ENCODE measurements at places on chromosomes 11 and 22.

DNA sequence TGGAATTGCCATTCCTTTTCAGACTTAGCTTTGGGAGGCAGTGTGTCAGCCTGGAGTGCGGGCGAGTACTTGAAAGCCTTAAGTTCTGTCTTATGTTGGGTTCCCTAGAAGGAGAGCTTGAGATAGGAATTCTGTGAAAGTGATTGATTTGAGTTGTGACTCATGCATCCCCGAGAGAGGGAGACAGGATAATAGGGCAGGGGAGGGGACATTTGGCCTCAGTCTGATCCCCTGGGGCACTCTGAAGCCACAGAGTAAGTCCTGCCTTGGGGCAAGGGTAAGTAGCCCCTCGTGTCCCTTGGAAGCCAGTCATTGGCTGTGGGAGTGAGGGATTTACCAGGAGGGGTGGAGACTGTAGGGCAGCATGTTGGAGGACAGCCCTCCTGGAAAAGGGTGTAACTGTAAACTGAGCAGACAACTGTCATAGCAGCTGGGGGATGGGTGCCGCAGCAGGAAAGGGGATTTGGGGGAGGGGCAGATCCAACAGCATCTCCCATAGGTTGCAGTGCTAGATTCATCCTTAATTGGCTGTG lies 44.0 kb downstream of the KIAA1671 start:
- DNase-seq: no peak

DNA sequence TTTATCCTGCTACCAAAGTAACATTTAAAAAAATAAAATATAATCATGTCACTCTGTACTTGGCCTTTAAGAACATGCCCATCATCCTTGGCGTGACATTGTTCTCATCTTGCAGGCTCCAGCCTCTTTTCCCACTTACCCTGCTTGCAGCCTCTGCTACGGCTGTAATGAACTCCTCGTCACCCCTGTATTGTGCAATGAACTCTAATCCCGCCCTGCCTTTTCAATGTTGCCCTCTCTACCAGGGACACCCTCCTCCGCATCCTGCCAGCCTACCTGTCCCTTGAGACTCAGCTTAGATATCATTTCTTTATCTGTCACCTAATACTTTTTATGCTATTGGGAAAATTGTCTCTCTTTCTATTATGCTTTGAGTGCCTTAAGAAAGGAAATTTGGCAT lies 12.6 kb upstream of the MMP20 start:
- DNase-seq: no peak

- DNase-seq: no peak
Measured at GRCh38 chr11:115616971-115617370, 112.8 kb upstream of the CADM1 start.

GRCh38 chr22:38963872-38964271 lies 6.5 kb downstream of the APOBEC3A start:
- DNase-seq: no peak

- no peak for DNase-seq
Measured at GRCh38 chr11:95739108-95739938, 50.3 kb downstream of the FAM76B start.

GRCh38 chr11:95242091-95242844 lies 11.3 kb upstream of the SESN3 start:
- no peak for DNase-seq

DNA sequence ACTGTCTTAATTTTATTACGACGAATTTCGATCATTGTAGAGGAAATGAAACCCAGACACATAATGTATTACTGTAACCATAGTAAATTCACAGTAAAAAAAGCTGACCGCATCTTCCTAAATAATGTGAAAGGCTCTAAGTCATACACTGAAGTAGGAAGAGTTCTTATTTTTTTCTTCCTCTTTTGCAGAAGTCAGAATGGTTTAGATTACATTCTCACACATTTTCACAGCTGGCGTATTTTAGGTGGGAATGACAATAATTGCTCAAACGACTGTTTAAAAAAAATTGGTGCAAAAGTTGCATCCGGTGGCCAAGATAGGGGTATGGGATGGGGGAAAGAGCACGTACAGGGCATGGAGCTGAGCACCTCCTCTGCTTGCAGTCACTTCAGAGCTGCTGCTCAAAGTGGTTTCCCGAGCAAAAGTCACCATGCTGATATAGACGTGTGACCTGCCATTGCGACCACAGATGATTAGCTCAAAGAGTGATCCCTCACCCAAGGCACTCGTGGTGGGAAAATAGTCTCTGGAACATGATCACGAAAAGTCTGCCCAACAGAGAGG lies 35.3 kb downstream of the MMP13 start:
- no peak for DNase-seq

Measured in stimulated activated CD4-positive, alpha-beta T cell treated with anti-CD3 and anti-CD28 coated beads, Interleukin-1b, Interleukin-23, amount 100 ng/mL, for 24 hours (primary cell).